Esophagus muscularis mucosa (tissue), 4 donors: ENCODE measurements at places on chromosomes 13 and 19. TPM values are rescaled to one million over a fixed set of nuclear protein-coding genes. Genes with fewer than 3 reads are reported as not detected.

- DNase-seq, result peak; percentile 81
These were observed 402.2 kb upstream of the ZNF507 start for GRCh38 chr19:31943191-31943661.

GRCh38 chr13:23828866-23829265, 60.3 kb downstream of the MIPEP start:
- no peak for DNase-seq

GRCh38 chr13:66492479-66492878, 737.7 kb downstream of the PCDH9 start:
- no peak for DNase-seq

DNA sequence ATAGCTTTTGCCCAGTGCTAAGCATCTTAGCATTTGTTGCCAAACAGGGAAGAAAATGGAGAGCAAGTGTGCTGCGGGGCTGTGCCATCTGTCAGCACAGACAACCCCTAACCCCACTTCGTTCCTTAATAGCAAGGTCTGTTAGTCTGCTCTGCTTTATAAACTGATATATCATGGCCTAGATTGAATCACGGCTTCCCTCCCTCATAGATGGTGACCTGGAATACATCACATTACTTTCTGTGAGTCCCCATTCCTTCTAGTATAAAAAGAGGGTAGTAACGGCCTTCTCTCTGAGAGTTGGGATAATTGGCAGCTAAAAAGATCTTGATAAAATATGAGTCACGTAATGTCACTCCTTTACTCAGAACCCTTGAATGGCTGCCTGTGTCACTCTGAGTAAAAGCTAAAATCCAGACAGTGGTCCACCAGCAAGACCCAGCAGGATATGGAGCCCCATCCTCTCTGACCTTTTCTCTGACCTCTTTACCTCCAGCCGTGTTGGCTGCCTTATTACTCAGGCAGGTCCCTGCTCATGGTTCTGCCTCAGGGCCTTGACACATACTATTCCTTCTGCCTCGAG, 151.7 kb downstream of the DLEU7 start:
- DNase-seq, result no peak

- no peak for DNase-seq
These were observed at the start of gene TRPC4 for GRCh38 chr13:37869756-37870488. Gene TRPC4 (minus strand): TSS chr13:37869772. CDS start chr13:37783333, 86,439 bp downstream.

DNA sequence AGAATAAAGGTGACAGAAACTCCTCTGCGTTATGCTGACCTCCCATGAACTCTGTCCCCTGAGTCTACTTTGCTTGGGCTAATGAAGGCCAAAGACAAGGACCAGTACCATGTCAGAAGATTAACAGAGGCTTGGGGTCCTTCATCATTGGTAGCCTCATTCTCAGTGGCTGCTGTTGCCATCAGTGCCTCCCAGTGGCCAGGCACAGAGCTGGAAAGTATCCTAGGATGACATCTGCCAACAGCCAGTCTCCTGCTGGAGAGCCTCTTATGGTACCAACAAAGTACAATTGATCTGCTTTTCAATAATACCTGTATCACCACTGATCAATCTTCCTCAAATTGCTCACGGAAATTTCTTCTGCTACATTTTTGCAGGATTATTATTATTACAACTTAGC, 281.6 kb downstream of the DNAJC15 start:
- DNase-seq, result no peak

DNA sequence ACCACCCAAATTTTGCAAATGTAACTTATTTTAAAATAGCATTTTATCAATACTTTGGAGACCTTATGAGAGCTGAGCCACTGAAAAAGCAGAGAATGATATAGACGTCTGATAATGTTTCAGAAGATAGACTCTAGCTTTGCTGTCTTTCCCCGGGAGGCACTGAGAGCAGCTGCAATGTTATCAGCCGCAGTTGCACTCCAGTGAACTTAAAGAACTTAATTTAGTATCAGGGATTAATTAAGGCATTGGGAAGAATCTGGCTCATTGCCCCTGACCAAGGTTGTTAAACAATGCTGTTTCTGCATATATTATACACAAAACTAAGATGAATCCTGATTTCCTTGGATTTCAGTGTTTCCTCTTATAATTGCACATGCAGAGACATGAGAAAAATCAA, 75.7 kb upstream of the SGCG start:
- no peak for DNase-seq

- no peak for DNase-seq
These were observed 21.7 kb downstream of the LILRB4 start for GRCh38 chr19:54684527-54684926.

DNA sequence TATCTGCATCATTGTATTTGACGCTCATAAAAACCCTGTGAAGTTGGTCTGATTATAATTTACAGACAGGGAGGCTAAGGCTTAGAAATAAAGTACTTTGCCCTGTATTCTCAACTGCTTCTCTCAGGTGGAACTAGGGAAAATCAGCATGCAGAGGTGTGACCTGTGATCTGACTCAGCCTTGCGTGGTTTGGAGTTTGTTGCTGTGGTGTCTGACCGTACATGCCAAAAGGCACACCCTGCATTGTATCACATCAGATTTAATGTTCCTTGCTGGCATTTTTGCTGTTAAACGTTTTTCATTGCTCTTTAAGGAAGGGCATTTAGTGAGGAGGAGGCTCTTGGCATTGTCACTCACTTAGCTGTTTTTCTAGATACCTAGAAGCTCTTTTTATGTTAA, 58.8 kb upstream of the C1QTNF9B start:
- no peak for DNase-seq

DNA sequence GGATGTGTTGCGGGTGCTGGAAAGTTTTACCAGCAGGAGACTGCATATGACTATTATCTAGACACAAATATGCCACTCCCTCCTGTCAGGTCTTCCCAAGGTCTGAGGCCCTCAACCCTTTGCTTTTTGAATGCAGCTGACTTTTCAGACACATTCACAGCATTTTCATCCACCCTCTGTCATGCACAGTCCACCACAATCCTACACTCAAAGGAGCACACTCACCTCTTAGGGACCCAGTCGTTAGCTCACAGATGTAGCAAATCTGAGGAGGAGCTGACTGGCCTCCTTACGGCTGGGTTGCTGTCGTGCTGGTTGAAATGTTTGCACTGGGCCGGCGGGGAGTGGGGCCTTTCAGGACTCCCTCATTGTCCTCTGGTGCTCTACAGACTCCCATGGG, 479.4 kb downstream of the IRS2 start:
- no peak for DNase-seq

GRCh38 chr13:27917121-27917947, 2.5 kb upstream of the PDX1 start:
- DNase-seq, result peak; percentile 24

EIF3K gene
- 570 TPM for total RNA-seq

PRODH2 gene
- total RNA-seq, result not detected

TLE6 gene
- total RNA-seq, result 0.75 TPM

GNG8 gene
- total RNA-seq, result not detected

SLC17A7 gene
- total RNA-seq, result 0.99 TPM

ZNF536 gene
- total RNA-seq, result 7.3 TPM

IL4I1 gene
- 0.34 TPM for total RNA-seq
